Amniotic stem cell (primary cell): ENCODE measurements at places on chromosomes 7 and 10.

GRCh38 chr7:105637755-105638154 is 56.5 kb upstream of the EFCAB10 start:
- DNase-seq = no peak

GRCh38 chr10:118850418-118851061 is 95.8 kb upstream of the CACUL1 start:
- DNase-seq = no peak

DNA sequence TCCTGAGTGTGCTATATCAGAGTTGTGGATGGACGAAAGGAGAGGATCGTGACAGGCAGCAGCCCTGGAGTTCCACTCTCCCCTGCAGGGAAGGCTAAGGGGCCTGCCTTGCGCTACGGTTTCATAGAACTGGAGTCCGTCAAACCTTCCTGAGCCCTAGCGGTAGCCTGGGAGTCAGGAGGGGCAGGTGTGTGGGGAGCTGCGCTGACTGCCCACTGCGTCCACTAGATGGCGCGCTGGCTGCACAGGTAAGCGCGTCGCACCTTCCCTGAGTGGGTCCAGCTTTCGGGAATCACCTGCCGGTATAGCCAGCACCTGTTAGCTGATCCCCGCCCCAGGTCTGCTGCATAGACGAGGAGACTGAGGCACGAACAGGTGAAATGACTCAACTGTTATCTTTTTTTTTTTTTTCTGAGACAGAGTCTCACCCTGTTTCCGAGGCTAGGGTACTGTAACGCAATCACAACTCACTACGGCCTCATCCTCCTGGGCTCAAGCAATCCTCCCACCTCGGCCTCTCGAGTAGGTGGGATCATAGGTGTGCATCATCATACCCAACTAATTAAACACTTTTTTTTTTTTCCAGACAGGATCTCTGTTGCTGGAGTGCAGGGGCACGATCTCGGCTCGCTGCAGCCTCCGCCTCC is 20.2 kb upstream of the BAIAP2L1 start:
- DNase-seq = no peak

GRCh38 chr7:126450269-126450671 is 802.5 kb downstream of the GRM8 start:
- DNase-seq = no peak

- DNase-seq = no peak
Observed at GRCh38 chr7:49660976-49661375, 112.5 kb upstream of the VWC2 start.

GRCh38 chr10:123399276-123399839 is 245.2 kb downstream of the BUB3 start:
- no peak for DNase-seq

DNA sequence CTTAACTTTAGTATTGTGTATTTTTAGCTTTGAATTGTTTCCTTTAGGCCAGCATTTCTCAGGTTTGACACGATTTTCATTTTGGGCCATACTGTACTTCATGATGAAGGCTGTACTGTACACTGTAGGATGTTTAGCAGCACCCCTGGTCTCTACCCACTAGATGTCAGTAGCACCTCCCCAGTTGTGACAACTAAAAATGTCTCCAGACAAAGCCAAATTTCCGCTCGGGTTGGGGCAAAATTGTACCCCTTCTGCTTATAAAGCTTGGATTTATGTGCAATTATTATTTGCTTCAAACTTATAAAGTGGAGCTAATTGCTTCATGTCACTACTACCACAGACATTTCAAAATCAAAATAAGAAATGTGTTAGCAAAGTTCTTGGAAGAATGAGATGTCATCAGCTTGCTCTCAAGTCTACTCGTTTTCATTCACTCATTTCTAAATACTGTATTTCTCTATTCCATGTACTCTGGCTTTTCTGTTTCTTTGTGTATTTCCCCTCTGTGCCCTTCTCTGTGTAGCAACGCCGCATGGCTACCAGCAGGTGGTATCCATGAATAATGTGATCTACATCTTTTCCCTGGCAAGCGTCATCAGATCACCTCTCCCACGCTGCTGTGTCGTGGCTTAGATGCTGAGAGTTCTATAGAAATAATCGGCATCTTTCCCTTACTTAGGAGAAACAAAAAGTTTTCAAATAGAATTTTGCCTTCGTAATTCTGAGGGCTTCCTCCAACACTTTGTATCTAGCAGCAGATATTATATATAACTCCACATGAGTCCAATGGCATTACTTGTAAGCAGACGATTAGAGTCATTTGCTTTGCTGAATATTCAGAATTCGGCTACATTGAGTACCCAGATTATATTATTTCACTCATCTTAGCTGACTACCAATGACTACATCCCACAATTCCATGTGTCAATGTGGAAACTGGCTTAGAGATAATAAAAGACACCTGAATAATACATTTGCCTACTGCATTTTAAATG is 47.8 kb upstream of the CALCR start:
- no peak for DNase-seq

- no peak for DNase-seq
Observed at GRCh38 chr10:131928248-131929095, 27.7 kb downstream of the PPP2R2D start.

GRCh38 chr10:92291616-92291865 is 574 bp downstream of the MARCHF5 start:
- no peak for DNase-seq

DNA sequence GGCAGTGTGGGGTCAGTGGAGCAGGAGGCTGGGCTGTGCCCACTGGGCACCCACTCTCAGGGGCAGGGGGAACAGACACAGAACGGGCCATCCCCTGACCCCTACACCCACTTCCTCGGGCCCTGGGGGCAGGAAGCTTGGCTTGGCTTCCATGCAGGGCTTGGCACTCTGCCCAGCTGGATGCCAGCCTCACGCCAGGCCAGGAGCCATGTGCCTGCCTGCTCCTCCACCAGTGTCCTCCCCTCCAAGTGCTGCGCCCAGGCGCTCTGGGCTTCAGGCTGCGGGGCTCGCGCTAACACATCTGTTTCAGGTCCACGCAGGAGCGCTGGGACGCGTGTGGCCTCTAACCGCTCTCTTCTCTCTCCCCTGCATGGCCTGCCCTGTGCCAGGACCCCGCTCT is 12.7 kb downstream of the LDB3 start:
- DNase-seq = no peak

- no peak for DNase-seq
Observed at GRCh38 chr10:101671453-101671852, 23.5 kb downstream of the FBXW4 start.

DNA sequence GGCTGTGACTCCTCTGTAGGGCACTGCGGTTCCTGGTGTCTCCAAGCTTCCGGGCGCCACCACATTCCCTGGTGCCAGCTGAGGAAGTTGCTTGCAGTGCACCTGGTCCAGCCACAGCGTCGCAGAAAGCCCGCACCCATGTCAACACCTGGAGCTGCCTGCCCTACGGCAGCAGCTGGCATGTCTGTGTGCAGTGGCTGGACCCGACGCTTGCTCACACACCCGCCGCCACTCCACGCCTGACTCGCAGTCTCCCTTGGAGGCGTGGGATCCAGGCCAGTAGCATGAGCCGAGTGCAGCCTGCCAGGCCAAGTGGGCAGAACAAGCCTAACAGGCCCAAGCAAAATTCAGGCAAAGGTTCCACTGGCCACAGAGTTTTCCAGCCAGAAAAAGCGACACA is 118.1 kb upstream of the PHF14 start:
- DNase-seq = no peak

DNA sequence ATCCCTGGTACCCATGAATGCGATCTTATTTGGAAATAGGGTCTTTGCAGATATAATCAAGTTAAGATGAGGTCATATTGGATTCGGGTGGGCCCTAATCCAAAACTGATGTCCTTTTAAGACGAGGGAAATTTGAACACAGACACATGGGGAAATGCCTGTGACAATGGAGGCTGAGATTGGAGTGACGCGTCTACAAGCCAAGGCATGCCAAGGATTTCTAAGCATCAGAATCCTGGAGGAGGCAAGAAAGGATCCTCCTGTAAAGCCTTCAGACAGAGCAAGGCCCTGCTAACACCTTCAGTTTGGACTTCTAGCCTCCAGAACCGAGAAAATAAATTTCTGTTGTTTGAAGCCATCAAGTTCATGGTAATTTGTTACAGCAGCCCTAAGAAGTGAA is 18.5 kb downstream of the PARP12 start:
- no peak for DNase-seq

GRCh38 chr7:2717293-2718261 is 29.6 kb downstream of the AMZ1 start:
- no peak for DNase-seq

GRCh38 chr10:31954410-31955191 is 26.0 kb upstream of the ARHGAP12 start:
- DNase-seq = no peak

DNA sequence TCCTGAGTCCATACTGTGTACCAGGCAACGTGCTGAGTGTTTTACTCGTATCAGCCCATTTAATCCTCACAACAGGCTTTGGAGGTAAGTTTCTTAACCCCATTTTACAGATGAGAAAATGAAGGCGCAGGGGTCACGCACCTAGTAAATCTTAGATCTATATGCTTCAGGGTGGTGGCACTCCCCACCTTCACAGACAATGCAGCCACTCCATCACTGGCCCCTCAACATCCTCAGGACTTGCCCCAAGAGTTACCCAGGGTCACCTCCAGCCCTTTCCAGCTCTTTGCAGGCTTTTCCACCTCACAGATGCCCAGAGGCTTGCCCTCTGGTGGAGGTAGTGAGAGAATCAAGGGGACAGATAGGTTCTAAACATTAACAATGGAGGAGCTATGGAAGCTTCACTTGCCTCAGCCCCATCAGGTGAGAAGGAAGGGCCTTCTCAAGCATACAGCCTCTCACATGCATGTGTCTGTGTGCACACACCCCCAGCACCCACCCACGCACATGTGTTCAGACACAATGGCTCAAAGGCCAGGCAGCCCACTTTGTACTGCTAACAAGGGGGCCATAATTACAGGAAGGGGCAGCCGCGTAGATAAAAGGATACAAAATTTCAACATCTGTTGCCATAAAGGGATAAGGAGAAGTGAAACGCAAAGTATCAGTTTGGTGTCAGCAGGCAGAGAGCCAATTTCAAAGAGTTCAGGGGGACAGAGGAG is 29.1 kb downstream of the DPCD start:
- no peak for DNase-seq

DNA sequence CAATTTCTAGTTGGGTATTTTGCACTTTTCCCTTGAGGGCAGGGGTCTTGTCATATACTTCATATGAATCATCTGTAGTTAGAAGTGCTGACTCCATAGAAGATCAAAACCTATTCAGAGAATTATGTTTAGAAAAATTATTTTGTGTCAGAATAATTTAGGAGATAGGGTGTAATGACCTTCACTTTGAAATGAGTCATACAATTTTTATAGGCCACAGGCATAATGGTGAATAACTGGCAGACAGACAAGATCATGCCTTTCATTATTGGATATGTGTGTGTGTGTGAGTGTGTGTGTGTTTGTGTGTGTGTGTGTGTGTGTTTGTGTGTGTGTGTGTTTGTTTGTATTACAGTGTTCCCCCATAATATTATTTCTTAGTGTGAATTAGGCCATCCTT is 523.0 kb downstream of the ANKRD7 start:
- no peak for DNase-seq

DNA sequence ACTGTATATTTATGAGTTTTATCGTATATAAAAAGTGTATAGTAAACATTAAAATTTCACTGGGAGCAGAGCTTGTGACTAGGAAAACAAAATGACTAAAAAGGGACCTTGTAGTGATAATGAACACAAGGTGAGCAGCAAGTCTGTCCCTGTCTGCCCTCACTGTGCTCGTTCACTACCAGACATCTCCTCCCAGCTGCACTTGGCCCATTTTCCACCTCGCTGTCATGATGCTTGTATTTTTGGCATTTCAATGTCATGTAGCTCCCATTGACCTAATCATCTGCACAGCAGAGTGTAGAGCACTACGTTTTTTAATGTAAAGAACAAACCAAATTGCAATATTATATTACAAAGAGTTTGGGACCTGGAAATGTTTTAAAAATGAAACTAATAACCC is 207.2 kb downstream of the ZEB1 start:
- DNase-seq = no peak

GRCh38 chr7:11480143-11480542 is 351.9 kb downstream of the THSD7A start:
- DNase-seq = no peak

DNA sequence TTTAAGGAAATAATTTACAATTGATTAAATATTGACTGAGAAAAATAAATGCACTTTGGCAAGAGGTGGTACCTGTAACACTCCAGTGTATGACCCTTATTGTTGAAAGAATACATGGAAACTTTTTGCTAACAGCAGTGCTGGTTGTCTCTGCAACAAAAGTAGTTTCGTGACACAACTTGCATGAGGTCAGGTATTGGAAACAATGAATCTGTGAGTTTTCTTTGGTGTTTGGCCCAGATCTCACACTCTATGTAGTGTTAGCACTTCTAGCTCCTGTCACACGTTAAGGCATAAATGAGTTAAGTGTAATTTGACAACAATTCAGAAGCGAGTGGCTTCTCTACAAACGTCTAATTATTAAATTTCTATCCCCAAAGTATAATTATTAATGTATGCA is 137.7 kb upstream of the MDFIC start:
- DNase-seq = no peak

GRCh38 chr7:64634406-64635062 is 31.4 kb upstream of the ZNF107 start:
- DNase-seq = no peak

DNA sequence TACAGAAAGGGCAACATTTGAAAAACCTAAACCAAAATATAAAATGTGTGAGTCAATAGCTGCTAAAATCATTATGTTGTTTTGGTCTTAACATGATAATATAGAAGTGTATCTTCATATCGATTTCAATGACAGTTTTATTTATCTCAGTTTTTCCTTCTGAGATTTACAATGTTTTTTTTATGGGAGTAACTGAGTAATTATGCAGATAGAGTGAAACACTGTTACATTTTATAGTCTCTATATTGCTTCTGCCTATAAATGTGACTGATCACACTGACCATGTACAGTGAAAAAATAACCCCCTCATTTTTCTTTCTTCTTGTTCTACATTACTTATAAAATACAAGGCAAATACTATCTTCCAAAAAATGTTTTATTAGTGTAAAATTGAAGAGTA is 81.6 kb downstream of the ETV1 start:
- DNase-seq = no peak

- DNase-seq = no peak
Observed at GRCh38 chr10:31319602-31320549, 860 bp downstream of the ZEB1 start.

DNA sequence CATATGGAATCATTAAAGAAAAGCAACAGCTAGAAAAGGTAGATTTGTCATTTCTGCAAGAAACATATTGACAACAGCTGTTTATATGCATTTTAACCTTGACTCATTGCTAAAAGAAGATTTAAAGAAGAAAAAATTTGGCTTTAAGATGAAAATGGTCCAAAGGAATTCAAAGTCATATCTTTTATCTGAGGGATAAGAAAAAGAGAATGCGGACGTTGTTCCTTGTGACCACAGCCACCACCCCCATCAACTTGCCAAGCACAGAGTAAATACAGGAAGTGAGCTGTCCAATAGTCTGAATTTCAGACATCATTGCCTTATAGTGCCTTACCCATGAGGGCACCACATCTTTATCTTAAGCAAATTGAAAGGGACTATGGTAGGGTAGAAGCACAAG is 7.3 kb upstream of the CRPPA start:
- DNase-seq = peak; percentile 37

GRCh38 chr7:27073076-27073475 is 22.7 kb downstream of the HOXA1 start:
- DNase-seq = no peak

GRCh38 chr7:30800785-30801252 is 29.6 kb downstream of the MINDY4 start:
- peak; percentile 82 for DNase-seq
